ENCODE measurements at places on chromosomes 6 and 20.

- peak; percentile 69 for DNase-seq
These were observed 5.0 kb upstream of the HSPA12B start for GRCh38 chr20:3727401-3728021.

DNA sequence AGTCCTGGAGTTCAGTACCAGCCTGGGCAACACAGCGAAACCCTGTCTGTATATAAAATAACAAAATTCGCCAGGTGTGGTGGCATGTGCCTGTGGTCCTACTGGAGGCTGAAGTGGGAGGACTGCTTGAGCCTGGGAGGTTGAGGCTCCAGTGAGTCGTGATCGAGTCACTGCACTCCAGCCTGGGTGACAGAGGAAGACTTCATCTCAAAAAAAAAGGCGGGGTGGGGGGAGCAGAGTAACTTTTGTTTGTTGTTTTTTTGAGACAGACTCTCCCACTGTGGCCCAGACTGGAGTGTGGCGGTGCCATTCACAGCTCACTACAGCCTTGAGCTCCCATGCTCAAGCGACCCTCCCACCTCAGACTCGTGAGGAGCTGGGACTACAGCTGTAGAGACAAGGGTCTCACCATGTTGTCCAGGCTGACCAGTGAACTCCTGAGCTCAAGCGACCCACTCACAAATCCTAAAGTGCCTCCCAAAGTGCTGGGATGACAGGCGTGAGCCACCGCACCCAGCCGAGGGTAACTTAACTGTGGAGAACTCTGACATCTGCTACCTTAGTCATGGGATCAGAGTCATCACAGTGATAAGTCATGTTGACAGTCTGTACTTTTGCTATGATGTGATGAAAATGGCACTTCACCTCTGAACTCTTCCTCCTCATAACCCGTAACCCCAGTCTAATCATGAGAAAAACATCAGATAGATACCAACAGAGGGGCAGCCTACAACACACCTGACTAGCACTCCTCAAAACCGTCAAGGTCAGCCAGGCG, 16.5 kb downstream of the PEDS1 start:
- no peak for DNase-seq

DNA sequence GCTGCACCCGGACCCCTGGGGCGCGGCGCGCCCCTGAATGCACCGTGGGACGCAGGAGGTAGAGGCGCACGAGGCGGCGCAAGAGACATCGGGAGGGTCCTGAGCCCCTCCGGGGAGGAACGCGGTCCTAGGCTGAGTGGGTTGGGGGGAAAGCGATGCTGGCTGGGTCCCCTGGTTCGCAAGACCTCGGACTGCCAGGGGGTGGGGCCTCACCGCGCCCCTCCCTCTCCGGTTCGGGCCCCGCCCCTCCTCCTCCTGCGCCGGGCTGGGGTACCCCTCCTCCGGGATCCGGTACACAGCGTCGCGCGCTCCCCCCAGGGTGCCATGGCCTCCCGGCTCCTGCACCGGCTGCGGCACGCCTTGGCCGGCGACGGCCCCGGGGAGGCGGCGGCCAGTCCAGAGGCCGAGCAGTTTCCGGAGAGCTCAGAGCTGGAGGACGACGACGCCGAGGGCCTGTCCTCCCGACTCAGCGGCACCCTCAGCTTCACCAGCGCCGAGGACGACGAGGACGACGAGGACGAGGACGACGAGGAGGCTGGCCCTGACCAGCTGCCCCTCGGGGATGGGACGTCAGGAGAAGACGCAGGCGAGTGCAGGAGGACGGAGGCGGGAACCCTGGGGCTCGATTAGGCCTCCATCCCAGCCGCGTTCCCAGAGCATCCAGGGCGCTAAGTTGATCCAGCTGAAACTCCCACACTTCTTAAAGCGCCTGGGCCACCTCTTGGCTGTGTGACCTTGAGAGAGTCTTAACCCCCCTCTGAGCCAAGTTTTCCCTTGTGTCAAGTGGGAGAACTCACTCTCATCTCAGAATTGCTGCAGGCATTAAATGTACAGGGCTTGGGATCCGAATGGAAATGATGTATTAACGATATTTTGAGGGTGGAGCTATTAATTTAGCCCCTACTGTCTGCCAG, 541 bp downstream of the SNX21 start:
- DNase-seq: peak; percentile 79

GRCh38 chr20:17836303-17836861, 132.2 kb downstream of the SNX5 start:
- peak; percentile 79 for DNase-seq

DNA sequence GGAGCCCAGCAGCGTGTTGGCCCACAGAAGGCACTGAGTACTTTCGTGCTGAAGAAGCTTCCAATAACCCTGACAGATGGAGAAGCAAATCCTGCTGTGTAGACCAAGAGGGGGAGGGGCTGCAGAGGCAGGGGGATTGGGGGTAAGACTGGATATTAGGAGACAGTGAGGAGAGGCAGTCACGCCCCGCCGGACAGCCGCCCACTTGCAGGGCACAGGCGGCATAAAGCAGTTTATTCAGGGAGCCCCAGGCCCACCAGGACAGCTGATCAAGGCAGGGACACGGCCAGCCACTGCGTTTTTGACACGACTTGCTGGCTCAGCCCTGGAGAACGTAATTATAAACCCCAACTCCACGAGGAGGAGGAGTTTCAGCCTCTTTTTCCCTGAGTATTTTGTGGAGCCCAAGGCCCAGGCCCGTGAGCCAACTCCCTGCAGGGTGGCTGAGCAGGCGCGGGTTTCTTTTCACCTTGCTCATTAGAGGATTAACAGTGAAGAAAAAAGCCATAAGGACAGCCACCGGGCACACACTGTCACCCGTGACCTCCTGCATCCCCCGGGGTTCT, 177.9 kb downstream of the TFAP2C start:
- no peak for DNase-seq

DNA sequence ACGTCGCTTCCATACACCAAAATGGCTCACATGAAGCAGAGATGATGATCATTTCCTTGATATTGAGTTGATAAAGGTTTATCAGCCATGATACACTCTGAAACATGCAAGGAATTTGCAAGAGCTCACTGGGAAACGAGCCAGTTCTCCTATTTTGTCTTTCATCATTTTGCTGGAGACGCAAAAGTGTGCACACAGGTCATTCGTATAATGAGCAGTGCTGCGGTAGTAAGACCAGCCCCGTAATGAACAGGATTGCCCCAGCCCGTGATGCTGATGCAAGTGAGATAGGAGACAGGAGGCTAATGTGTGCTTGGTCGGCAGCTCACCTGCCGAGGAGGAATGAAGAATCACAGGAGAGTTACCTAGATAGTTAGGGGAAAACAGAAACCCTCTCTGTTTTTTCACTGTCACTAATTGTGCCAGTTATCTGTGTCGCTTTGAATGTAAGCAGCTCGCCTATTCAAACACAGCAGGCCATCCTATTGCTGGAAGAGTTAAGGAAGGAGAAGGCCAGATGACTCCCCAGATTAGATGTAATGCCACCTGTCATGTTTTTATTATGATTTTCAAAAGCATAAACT, 391.8 kb downstream of the SAMD5 start:
- no peak for DNase-seq

DNA sequence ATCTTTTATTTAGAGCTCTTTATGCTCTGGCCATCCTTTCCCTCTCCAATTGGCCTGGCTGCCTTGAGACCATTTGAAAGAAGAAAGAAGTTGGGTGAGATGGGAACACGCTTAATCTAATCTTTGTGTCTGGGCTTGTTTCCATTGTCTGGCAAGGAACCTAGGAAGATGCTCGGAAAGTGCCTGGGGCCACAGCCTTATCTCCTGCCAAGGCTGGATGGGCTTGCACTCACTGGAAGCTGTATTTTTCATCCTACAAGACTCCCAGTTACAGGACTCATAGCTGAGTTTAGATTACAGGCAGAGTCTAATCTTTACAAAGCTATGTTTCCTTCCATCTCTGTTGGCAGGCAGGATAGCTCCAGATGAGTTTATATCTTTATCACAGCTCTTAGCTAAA, 33.1 kb upstream of the CDYL start:
- no peak for DNase-seq
